Progenitor cell of endocrine pancreas (in vitro differentiated cells): ENCODE measurements at places on chromosomes 16 and 17. TPM values are rescaled to one million over a fixed set of nuclear protein-coding genes. Genes with fewer than 3 reads are reported as not detected.

The SGCA gene
- total RNA-seq = not detected in 2 replicates

The CTRB2 gene
- 1.1 TPM in 1 of 2 replicates, not detected in the other for total RNA-seq

The GLIS2 gene
- 22.2 and 23.2 TPM in 2 replicates for total RNA-seq

The AANAT gene
- 0.40 TPM in 1 of 2 replicates, not detected in the other for total RNA-seq

The FAM117A gene
- total RNA-seq = 19.1 and 20.2 TPM in 2 replicates

The HSD17B2 gene
- total RNA-seq = 1.2 and 1.4 TPM in 2 replicates

The SLC6A4 gene
- 0.64 and 0.96 TPM in 2 replicates for total RNA-seq

The CHTF8 gene
- 111 and 117 TPM in 2 replicates for total RNA-seq

GRCh38 chr16:57822856-57823255 is 20.6 kb upstream of the KIFC3 start:
- peaks cover 49% of the 10 kb centered on the region for H3K4me1 ChIP-seq
- peak overlapping the region; percentile 1 for H3K27ac ChIP-seq
- H3K36me3 ChIP-seq = no peaks in the 10 kb centered on the region
- no peak for DNase-seq
- peaks cover 10% of the 10 kb centered on the region for H3K27me3 ChIP-seq
- H3K4me3 ChIP-seq = no peak overlapping the region

DNA sequence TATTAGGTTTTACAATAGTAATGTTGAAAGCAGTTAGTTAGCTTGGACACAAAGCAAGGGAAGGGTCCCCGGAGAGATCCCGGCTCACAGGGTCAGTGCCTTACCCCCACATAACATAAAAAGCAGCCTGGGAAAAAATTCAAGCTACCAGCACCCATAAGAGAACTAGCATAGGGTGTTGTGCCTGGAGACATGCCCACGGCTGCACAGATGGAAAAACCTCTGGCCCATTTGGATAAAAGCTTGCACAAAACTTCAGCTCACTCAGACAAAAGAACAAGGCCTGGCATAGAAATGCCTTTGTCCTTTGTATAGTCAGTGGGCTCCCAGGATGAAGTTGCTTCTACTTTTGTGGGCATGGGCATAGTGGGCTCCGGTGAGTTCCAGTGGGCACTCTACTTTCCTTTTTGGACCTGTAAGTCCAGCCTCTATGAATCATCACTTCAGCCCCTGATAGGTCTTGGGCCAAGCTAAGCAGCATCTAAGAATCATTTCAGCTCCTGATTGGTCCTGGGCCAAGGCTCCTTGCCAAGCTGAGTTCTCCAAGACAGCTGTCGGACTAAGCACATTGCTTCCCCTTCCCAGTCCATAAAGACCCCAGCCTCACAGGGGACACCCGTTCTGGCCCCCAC is 1.3 kb upstream of the RDM1 start:
- no peaks in the 10 kb centered on the region for H3K27me3 ChIP-seq
- no peak for DNase-seq
- peaks cover 16% of the 10 kb centered on the region for H3K4me1 ChIP-seq
- H3K36me3 ChIP-seq = no peaks in the 10 kb centered on the region

GRCh38 chr16:57084257-57084770 is 8.1 kb upstream of the CPNE2 start:
- H3K4me3 ChIP-seq = no peak overlapping the region
- H3K27ac ChIP-seq = no peak overlapping the region
- H3K36me3 ChIP-seq = no peaks in the 10 kb centered on the region
- no peaks in the 10 kb centered on the region for H3K4me1 ChIP-seq
- H3K27me3 ChIP-seq = peaks cover 30% of the 10 kb centered on the region
- DNase-seq = peak; percentile 58

DNA sequence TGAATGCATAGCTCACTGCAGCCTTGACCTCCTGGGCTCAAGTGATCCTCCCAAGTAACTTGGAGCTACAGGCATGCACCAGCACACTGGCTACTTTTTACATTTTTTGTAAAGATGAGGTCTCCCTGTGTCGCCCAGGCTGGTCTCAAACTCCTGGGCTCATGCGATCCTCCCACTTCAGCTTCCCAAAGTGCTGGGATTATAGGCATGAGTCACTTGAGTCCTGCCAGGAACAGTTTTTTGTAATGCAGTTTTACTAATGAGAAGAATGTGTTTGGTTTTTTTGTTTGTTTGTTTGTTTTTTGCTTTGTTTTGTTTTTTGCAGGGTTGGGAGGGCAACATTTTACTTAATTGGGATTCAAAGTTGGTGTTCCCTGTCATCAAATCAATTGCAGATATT is 22.2 kb downstream of the SOST start:
- H3K4me1 ChIP-seq = no peaks in the 10 kb centered on the region
- no peaks in the 10 kb centered on the region for H3K36me3 ChIP-seq

DNA sequence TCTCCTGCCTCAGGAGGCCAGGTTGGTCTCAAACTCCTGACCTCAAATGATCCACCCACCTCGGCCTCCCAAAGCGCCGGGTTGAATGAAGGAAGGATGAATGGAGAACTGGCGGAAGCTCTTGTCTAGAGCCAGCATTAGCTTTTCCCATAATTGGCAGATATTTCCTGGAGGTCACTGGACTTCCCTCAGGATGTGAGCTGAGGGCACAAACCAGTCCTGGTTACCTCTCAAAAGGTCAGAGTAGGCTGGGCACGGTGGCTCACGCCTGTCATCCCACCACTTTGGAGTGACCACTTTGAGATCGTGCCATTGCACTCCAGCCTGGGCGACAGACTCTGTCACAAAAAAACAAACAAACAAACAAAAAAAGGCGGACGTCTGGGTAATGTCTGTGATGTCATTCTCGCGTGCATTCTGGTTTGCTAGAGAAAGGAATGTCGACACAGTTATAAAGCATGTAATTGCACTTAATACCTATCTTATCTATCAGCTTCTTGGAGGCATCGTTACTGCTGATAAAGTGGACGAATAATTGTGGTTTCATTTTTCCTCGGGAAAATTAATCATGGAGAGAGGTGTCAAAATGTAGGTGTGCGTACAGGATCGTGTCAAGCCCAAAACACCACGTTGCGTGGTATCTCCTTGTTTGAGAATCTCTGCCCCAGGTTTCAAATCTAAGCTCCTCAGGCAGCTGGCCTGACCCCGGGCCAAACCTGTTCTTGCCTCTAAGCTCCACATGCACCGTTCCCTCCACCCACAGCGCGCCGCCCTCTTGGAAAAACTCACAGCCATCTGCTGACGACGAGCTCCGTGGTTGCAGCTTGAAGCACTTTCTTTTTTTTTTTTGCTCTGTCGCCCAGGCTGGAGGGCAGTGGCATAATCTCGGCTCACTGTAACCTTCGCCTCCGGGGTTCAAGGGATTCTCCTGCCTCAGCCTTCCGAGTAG is 6.4 kb upstream of the CRK start:
- DNase-seq = no peak
- no peaks in the 10 kb centered on the region for H3K27me3 ChIP-seq
- H3K4me3 ChIP-seq = no peak overlapping the region
- H3K27ac ChIP-seq = peak overlapping the region; percentile 24

GRCh38 chr16:76681296-76681695 is 404.1 kb downstream of the CNTNAP4 start:
- H3K4me1 ChIP-seq = peaks cover 1% of the 10 kb centered on the region
- H3K27ac ChIP-seq = no peak overlapping the region
- no peaks in the 10 kb centered on the region for H3K27me3 ChIP-seq
- no peak overlapping the region for H3K4me3 ChIP-seq
- no peaks in the 10 kb centered on the region for H3K36me3 ChIP-seq

GRCh38 chr17:30323895-30324319 is 9.9 kb downstream of the TMIGD1 start:
- peaks cover 12% of the 10 kb centered on the region for H3K4me1 ChIP-seq
- no peak overlapping the region for H3K4me3 ChIP-seq
- no peak for DNase-seq
- H3K27me3 ChIP-seq = peaks cover 20% of the 10 kb centered on the region

DNA sequence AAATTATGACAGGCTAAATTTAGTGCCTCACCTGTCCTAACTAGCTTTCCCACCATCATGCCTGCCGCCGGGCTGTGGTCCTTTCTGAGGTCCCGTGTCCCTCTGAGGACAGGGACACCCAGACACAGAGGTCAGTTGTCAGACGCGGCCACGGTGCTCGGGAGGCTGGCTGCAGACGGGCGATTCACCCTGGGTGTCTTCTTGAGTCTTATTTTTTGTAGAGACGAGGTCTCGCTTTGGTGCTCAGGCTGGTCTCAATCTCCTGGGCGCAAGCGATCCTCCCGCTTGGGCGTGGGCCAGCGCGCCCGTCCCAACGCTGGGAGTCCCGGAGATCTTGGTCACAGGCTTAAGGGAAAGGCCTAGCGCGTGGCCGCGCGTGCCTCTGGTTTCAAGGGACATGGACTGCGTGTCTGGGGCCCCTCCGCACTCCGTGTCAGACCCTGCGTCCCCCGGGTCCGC is 797 bp upstream of the RAB11FIP3 start:
- peak overlapping the region; percentile 58 for H3K4me3 ChIP-seq
- no peak overlapping the region for H3K27ac ChIP-seq
- H3K27me3 ChIP-seq = peaks cover 20% of the 10 kb centered on the region
- H3K36me3 ChIP-seq = peaks cover 5% of the 10 kb centered on the region
- peaks cover 21% of the 10 kb centered on the region for H3K4me1 ChIP-seq
- DNase-seq = no peak

GRCh38 chr17:28718333-28719020 is 809 bp upstream of the RAB34 start:
- peaks cover 42% of the 10 kb centered on the region for H3K4me1 ChIP-seq
- peaks cover 38% of the 10 kb centered on the region for H3K36me3 ChIP-seq
- DNase-seq = peak; percentile 27
- no peaks in the 10 kb centered on the region for H3K27me3 ChIP-seq
- peak overlapping the region; percentile 99 for H3K27ac ChIP-seq
- H3K4me3 ChIP-seq = peak overlapping the region; percentile 74

- DNase-seq = no peak
- no peaks in the 10 kb centered on the region for H3K27me3 ChIP-seq
- no peak overlapping the region for H3K4me3 ChIP-seq
- peaks cover 57% of the 10 kb centered on the region for H3K4me1 ChIP-seq
Observed at GRCh38 chr17:40072040-40072734, 9.4 kb downstream of the THRA start.

DNA sequence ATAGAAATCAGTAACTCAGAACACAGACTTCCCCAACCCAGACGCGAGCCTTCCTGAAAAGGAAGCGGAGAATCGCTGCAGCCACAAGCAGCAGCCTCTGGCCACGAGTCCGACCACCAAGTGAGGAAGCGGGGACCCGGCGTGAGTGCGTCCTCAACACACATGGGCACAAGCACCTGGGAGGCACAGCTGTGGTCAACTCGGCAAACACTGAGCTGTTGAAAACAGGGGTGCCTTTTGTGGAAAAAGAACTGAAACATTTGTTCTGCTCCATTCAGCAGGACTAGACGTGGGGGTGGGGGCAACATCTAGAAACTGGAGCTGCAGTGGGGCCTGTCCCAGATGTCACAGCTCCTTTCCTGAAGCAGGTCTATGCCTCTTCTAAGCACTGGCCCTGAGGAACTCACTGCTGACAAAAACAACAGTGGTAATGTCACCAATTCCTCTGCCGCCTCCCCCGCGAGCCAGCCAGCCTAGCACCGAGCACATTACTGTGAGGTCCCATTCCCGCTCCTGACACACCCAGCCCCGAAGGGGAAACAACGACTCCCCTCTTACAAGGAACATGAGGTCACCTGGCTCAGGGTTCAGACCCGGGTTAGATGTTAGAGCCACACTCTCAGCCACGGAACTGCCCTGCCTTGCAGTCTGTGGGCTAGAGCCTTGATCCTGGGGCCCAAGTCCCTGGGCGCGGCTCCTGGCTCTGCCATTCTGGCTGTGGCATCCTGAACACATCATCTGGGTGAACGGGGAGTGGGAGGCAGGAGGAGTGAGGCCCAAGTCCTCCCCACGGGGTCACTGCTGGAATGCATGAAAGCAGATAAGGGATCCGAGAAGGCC is 29.0 kb downstream of the KDM8 start:
- H3K36me3 ChIP-seq = peaks cover 1% of the 10 kb centered on the region
- no peak for DNase-seq
- H3K27me3 ChIP-seq = no peaks in the 10 kb centered on the region
- H3K4me1 ChIP-seq = peaks cover 8% of the 10 kb centered on the region
- H3K27ac ChIP-seq = no peak overlapping the region

DNA sequence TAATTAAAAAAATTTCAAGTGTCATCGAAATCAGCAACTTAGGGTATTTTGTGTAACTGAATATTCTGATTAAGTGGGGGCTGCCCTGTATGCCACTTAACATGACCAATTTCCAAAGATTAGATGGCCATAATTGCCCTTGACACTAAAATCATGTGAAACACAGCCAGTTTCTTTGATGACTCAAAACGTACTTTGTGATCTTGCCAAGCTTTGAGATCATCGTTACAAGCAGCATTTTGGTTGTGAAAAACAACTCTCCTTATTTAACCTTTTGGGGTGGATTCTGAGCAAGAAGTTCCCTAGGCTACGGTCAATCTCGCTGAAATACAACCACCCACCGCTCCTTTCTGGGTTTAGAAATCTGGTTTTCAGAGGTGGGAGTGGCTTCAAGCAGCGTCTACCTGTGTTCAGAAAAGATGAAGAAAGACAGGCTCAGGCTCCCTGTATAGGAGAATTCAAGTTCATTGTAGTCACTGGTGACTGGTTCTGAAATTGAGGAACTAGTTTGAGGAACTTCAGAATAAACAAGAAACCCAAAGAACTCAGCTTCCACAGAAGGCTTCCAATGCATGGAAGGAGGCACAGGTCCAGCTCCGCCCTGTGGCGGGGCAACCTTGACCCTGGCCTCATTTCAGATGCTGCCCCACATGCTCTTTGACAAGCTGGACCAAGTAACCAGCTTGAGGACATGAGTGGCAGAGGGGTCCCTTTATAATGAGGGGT is 9.4 kb downstream of the MAP3K14 start:
- H3K36me3 ChIP-seq = peaks cover 2% of the 10 kb centered on the region
- peaks cover 22% of the 10 kb centered on the region for H3K4me1 ChIP-seq
- DNase-seq = no peak
- H3K27me3 ChIP-seq = no peaks in the 10 kb centered on the region
- H3K27ac ChIP-seq = no peak overlapping the region
- H3K4me3 ChIP-seq = no peak overlapping the region

- H3K27me3 ChIP-seq = peaks cover 15% of the 10 kb centered on the region
- H3K4me1 ChIP-seq = peaks cover 10% of the 10 kb centered on the region
- no peak overlapping the region for H3K27ac ChIP-seq
- H3K4me3 ChIP-seq = no peak overlapping the region
- no peak for DNase-seq
Observed at GRCh38 chr17:3738562-3739295, 15.0 kb downstream of the HASPIN start.

GRCh38 chr17:78133971-78134898 is 3.7 kb downstream of the TMC8 start:
- H3K4me1 ChIP-seq = peaks cover 2% of the 10 kb centered on the region
- peaks cover 30% of the 10 kb centered on the region for H3K27me3 ChIP-seq
- DNase-seq = peak; percentile 39
- no peak overlapping the region for H3K27ac ChIP-seq
- no peaks in the 10 kb centered on the region for H3K36me3 ChIP-seq

- no peak overlapping the region for H3K4me3 ChIP-seq
- no peak overlapping the region for H3K27ac ChIP-seq
- no peaks in the 10 kb centered on the region for H3K36me3 ChIP-seq
- DNase-seq = no peak
- peaks cover 2% of the 10 kb centered on the region for H3K4me1 ChIP-seq
Observed at GRCh38 chr17:35895636-35896587, 15.8 kb upstream of the CCL5 start.
